Stimulated activated CD8-positive, alpha-beta memory T cell treated with anti-CD3 and anti-CD28 coated beads, Interleukin-2, amount 100 ng/mL, for 1 hour (primary cell): ENCODE measurements at places on chromosomes 1 and 21.

- no peak for DNase-seq
These were observed 1.9 kb downstream of the PRDM16 start for GRCh38 chr1:3070644-3071564.

DNA sequence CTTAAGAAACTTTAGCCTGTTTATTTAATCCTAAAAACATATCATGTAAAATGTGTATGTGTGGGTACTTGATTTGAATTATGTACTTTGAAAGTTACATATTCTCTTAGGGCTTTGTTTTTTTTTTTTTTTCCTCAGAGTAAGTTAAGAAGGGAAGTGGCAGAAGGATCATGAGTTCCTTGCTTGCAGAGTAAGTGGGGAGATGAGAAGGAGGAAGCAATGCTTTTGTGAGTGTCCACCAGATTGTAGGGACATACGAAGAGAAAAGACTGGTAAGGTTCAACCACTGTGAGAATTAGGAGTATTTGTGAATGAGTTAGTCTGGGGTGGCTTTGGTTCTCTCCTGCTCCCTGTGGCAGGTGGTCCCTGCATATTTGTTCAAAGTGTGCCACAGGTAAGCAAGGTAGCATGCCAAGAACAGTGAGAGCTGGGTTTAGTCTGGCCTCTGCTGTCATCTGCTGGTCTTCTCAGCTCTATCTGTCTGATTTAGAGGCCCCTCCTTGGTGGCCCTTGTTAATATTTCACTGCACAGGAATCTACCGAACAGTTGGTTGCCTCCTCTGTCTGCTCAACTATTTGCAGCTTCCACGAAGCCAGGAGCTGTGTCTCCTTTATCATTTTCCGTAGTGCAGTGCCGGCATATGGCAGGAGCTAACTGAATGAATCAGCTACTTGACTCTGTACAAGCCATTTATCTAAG, 9.5 kb downstream of the DNM3 start:
- no peak for DNase-seq

- DNase-seq: no peak
These were observed 36.9 kb downstream of the MYOM3 start for GRCh38 chr1:24074817-24075589.

- DNase-seq: no peak
These were observed 7.7 kb upstream of the HLCS start for GRCh38 chr21:36973986-36974850.

DNA sequence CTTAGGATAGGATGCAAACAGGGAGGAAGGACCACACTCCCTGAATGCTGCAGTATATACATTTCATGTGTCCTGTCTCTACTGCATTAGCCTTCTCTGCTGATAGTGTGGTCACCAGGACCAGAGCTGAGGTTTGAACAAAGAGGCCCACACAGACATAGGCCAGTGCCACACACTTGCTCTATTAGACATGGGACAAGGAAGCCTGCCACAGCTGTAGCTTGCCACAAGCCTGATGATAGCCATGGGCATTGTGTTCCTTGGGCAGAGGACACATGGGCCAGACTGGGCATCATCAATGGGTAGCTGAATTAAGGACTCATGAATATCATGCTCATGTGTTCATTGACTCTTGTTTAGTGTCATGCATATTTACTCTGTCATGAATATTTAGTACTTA, 10.4 kb downstream of the CAMSAP2 start:
- DNase-seq: no peak

- no peak for DNase-seq
These were observed 538.0 kb downstream of the LTN1 start for GRCh38 chr21:28454564-28455252.

GRCh38 chr1:201917362-201918033, 28.8 kb downstream of the SHISA4 start:
- no peak for DNase-seq

- DNase-seq: no peak
These were observed 2.1 kb downstream of the DYRK1A start for GRCh38 chr21:37368541-37369279.
